Karpas-422 (cell line): ENCODE measurements at places on chromosomes 5 and 9. TPM values are rescaled to one million over a fixed set of nuclear protein-coding genes. Genes with fewer than 3 reads are reported as not detected.

DNA sequence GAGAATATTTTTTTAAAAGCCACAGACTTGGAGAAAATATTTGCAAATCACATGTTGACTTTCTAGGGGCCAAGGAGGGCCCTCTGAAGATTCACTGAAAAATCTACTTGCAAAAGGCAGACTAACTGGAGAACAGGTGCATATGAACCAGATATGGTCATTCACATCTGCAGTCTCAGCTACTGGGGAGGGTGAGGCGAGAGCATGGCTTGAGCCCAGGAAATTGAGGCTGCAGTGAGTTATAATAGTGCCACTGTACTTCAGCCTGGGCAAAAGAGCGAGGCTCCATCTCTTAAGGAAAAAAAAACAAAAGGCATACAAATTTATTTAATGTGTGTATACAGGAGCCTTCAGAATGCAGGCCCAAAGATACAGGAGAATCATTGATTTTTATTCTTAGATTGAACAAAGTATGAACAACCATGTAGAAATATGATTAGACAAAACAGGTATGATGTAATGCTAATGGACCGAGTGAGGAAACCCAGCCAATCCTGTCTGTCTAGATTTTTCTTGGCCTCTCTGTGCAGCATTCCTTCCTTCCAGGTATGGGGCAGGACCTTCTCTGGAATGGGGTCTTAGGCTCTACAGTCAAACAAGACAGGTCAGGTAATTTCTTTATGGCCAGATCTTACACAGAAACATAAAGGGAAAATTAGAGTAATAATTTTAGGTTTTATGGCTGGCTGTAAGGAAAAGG, 15.3 kb upstream of the SLC27A6 start:
- no peak for DNase-seq

- DNase-seq: no peak
These were observed 188.2 kb downstream of the TRIO start for GRCh38 chr5:14331386-14331781.

GRCh38 chr5:113813466-113813865, 300.0 kb downstream of the YTHDC2 start:
- no peak for DNase-seq

Gene PAIP1
- 98.5 and 128 TPM in 2 replicates for total RNA-seq

Gene GRIN3A
- not detected in 2 replicates for total RNA-seq

Gene RIGI
- 6.6 and 13.2 TPM in 2 replicates for total RNA-seq

DNA sequence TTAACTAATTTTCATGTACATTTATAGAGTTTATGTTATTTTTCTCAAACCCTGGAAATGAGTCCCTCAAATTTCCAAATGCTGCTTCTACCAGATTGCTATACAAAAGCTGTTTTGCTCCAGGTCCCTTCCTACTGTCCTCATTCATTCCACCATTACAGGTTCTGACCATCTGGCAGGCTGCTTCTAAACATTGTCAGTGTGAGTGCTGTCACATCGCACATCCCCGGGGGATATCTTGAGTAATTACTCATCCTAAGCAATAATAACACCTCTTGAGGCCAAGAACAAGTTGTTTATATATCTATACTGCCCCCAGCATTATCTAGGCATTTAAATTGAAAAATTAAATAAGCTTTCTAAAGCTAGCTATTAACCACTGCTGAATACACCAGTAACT, 1675.3 kb upstream of the CDH6 start:
- no peak for DNase-seq

- DNase-seq: no peak
These were observed 3.7 kb downstream of the SIL1 start for GRCh38 chr5:139194486-139194885.

Gene SIL1
- total RNA-seq: 10.7 and 21.8 TPM in 2 replicates

GRCh38 chr9:116390303-116391228, 237.0 kb downstream of the PAPPA start:
- peak; percentile 75 for DNase-seq

Gene IPO11
- total RNA-seq: 16.2 and 31.5 TPM in 2 replicates

DNA sequence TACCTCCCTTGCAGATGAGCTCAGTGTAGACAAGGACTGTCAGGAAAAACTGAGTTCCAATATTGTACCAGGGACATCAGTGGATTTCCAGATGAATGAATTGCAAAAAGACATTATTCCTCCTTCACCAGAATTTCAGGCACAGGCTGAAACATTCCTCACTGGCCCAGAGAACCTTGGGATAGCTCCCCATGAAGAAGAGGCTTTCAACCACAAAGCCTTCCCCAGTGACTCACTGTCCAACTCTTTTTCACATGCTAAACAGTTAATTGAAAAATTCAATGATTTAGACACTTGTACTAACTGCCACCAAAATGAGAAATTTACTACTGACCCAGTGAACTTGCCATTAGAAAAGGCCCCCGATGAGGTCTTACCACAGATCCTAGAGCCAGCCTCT, 144.5 kb downstream of the UNC13B start:
- DNase-seq: no peak
